ENCODE measurements at places on chromosomes 12 and 14. TPM values are rescaled to one million over a fixed set of nuclear protein-coding genes. Genes with fewer than 3 reads are reported as not detected.

SLC38A4 gene
- total RNA-seq = 1.7 TPM

ZFYVE1 gene
- total RNA-seq = 10.8 TPM

- no peak for DNase-seq
These were observed 7.2 kb downstream of the SH2B3 start for GRCh38 chr12:111412830-111413441.

DNA sequence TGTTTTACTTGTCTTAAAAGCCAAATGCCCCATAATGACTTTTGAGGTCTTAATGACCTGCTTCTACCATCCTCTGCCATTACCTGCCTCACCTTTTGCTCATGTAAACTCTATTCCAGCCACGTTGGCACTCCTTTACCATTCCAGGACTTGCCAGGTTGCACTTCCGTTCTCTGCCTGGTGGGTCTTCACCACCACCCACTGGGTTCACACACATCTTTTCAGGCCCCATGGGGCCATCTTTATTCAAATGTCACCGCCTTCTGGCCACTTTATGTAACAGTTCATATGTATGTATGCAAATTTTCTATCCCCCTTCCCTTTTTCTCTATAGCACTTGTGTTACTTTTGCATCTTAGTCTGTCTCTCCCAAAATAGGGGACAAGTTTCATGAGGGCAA is 57.7 kb downstream of the ATP2A2 start:
- no peak for DNase-seq
